ENCODE measurements at places on chromosomes 1 and 21. TPM values are rescaled to one million over a fixed set of nuclear protein-coding genes. Genes with fewer than 3 reads are reported as not detected.

DNA sequence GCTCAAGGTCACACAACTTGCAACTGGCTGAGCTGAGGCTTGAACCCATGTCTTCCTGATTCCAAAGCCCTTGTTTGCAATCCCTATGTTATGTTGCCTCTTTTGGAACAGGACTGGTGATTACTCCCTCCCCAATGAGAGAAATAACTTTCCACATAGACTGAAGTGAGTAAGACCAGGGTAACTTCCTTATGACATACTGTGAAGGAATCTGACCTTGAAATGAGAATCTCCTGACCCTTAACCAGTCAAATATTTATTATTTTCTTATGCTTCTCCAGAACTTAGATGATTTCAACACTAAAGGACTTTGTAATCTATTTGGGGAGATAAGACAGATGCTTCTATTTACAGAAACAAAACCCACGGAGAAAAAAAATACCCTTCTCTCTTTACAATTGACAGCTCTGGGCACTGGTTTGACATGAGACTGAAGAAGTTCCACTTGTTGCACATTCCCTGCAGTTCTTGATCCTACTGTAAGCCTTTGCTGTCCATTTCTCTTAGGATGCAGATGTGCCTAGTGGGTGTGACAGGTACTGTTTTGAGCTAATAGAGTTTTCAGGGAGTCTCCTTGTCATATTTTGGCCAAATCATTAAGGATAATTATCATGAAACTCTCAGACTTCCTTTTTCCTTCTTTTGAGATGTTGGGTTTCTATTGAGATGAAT, 3.9 kb upstream of the RPTN start:
- DNase-seq: peak; percentile 90

GRCh38 chr1:94063379-94063778, 57.6 kb downstream of the ABCA4 start:
- DNase-seq: peak; percentile 16

- DNase-seq: no peak
These were observed 268.8 kb upstream of the NCAM2 start for GRCh38 chr21:20729376-20729775.

- peak; percentile 37 for DNase-seq
These were observed 11.6 kb downstream of the SCNN1D start for GRCh38 chr1:1291548-1292441.

DNA sequence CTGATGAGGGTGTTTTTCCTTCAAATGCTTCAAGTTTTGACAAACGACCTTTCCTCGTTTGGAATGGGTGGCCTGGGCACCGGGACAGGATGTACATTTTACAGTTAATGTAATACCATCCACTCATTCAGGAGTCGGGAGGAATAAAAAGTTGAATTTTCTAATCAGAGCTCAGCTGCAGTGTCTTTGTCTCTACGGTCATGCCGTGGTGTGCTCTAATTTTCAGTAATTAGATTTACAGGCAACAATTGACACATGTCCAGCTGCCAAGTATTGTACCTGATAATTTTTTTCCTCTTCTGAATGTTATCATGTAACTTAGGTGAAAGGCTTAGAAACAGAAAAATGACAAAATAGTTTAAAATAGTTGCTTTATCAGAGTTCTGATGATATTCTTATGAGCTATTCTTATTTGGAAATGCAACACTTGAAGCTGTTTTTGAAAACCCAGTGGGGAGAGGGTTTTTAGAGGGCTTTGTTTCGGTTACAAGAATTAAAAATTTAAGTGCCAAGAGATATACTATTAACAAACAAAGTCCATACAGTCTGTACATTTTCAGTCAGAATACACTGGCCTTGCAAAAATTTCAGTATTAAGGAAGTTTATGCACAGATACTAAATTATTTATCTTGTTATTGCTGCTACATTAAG, 1.0 kb downstream of the CDKN2C start:
- no peak for DNase-seq

DNA sequence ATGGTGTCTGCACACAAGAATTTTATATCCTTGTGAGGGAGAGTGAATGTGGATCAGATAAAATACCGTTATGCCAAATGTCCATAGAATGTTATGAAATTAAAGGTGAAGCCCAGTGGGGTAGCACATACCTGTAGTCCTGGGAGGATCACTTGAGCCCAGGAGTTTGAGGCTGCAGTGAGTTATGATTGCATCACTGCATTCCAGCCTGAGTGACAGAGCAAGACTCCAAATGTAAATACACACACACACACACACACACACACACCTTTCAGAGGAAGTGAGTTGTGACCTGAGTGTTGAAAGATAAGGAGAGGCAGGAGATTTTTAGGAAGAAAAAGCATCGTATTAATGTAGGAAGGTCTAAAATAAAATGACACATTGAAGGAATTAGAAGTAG, 28.1 kb upstream of the ZYG11A start:
- peak; percentile 15 for DNase-seq

DNA sequence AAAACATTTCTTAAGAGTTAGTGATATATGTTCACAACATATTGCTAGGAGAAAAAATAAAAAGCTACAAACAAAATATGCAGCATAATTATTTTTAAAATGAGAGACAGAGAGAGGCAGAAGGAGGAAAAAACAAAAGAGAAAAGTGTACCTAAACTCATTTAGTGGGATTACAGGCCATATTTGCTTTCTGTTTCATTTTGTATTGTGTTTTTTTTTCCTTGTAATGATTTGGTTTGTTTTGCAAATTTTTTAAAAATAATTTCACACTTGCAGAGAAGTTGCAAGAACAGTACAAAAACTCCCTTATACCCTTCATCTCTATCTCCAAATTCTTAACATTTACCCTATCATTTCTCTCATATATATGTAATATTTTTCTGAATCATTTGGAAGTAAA, 65.0 kb downstream of the LBR start:
- DNase-seq: no peak

GRCh38 chr1:199704231-199704630, 323.3 kb upstream of the NR5A2 start:
- no peak for DNase-seq

DNA sequence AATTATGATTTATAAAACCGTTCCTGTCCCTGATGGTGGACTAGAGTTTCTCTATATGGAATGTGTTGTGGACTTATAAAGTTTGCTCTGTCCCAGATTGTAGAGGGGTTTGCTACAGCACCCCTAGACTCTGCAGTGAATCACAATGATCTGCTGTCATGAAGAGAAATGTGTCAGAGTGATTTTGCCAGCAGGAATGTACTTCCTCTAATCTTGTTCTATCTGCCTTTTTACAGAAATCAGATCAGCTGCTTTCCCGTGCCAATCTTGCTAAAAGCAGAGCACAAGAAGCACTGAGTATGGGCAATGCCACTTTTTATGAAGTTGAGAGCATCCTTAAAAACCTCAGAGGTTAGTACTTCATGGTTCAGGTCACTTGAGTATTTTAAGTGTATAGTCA, 52.0 kb downstream of the LAMC2 start:
- DNase-seq: peak; percentile 85

DNA sequence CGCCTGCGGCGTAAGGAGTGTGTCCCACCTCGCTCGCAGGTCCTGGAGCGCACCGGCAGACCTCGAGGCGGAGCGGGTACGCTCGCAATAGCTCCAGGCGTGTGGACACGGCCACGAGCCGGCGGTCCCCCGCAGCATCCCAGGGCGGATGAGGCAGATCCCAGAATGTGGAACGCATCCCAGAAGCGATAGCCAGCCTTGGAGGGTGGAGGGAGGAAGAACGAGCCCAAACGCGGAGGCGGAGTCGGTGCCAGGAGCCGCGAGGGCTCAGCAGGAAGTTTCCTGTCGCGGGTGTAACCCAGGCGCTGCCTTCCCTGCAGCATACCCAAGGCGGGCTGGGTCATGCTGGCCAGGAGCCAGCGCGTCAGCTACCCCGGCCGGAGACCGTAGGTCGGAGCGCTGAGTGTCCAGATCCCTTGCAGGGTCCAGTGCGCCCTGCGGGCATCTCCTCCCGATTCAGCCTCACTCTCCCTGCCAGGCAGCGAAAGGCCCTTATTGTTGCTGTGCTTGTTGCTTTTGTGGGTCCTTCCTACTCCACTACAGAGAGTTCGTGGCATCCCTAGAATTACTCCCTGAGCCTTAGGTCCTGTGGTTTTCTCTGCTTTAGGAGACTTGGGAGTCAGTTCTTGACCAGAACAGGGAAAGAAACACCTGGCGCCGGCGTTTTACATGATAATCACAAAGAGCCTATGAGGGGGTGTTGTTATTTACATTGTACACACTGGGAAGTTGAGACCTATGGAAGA, 27.7 kb downstream of the STYXL2 start:
- DNase-seq: no peak

GRCh38 chr1:39564941-39565340, 11.6 kb downstream of the PABPC4 start:
- DNase-seq: no peak

- no peak for DNase-seq
These were observed 10.0 kb downstream of the PLA2G2D start for GRCh38 chr1:20109223-20109856.

DNA sequence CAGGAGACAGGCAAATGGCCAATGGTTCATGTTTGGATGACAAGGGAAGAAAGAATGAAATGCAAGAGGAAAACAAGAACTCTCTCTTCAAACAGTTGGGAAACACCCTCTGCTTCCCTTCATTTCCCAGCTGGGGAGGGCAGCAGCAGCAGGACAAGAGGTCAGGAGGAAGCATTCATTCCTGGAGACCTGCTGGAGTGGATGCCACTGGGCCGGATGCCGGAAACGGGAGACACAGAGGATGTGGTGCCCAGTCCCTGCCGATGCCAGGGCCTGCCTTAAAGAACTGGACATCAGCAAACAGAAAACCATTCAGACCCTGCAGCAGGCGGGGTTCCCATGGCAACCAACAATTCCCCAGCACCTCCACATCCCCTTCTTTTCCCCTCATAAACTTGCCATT, 102.3 kb upstream of the ZNF648 start:
- DNase-seq: no peak

DNA sequence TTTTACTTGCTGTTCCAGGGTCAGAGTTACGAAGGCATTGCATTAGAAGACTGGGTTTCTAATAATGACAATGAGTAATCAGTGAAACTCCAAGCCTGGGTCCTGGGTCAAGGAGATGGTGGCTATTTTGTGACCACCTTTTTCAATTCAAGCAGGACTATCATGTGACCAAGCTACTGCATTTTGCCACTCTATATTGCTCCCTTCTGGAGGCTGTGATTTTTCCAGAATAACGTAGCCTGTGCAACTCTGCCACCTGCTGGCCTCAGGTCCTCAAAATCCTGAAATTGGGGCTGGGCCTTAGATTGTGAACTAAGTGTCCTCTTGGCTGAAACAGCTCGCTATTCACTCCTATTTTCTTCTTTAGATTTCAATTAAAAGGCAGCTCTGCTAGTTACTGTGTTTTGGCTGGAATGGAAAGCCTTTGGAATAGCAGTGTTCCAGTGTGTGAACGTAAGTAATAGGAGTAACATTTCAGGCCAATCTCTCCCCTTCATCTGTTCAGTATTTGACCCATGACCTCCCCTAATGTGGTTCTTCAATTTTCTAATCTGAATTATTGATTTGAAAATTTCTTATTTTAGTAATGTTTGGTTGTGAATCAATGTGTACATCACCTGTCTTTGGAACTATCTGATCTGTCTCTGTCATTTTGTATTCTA, 52.9 kb upstream of the CD46 start:
- DNase-seq: peak; percentile 73

DNA sequence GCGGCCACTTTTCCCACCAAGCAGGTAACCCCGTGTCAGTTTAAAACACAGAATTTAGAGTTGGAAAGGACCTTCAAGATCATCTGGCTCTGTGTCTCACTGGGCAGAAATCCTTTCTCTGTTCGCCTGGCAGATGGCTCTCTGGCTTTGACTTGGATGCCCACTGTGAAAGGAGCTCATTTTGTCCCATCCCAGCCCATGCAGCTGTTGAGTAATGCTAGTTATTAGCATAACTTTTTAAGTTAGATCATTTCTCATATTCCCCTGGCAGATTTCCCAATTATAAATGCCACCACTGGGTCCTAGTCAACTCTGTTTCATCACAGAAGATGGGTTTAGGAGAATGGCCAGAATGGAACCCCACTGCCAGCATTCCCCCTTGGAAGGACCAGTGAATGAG, 55.9 kb downstream of the SLC35F3 start:
- DNase-seq: no peak

- DNase-seq: peak; percentile 33
These were observed 16.7 kb downstream of the RAB3B start for GRCh38 chr1:51973587-51974474.

DNA sequence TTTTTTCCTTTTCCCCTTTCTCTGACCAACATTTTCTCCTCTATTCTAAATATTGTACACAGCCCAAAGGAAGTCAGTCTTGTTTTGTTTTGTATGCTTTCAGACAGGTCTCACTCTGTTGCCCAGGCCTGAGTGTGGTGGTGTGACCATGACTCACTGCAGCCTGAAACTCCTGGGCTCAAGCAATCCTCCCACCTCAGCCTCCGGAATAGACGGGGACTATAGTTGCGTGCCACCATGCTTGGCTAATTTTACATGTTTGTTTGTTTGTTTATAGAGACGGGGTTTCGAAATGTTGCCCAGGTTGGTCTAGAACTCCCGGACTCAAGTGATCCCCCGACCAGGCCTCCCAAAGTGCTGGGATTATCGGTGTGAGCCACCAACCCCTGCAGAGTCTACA, 72.8 kb downstream of the NRIP1 start:
- DNase-seq: no peak

- no peak for DNase-seq
These were observed 133.4 kb downstream of the CASZ1 start for GRCh38 chr1:10662824-10663677.

DNA sequence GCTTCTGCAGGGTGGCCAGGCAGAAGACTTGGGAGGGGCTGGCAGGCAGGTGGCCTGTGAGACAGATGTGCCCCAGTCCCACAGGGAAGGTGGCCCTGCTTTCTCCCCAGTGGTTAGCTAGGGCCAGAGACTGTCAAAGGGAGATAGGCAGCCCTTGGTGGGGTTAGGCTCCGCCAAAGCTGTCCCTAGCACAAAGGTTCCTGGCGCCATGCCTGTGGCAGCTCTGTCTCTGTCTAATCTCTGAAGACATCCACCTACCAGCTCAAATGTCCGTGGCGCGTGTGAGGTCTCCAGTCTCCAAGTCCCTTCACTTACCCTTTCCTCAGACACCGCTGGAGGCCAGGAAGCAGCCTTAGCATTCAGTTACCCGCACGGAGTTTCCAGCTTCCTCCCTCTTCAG, 17.7 kb downstream of the TCP10L start:
- DNase-seq: no peak

DNA sequence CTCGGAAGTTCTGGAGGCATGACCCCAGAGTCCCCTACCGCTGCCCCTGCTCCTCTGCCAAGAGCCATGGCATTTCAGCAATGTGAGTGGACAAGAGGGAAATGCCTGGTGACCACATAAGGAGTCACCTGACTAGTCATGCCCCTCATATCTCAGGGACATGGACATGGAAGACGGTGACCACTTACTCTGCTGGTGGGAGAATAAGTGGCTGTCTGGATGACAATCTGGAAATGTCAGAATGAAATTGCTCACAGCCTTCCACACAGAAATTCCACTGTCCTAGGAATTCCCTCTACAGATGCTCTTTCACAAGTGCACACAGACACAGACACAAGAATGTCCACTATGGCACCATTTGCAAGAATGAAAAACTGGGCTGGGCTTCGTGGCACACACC, 24.3 kb upstream of the PLEKHG5 start:
- DNase-seq: peak; percentile 15

HSPA6 gene
- 0.09 TPM for total RNA-seq

TCP10L gene
- not detected for total RNA-seq

DEPDC1 gene
- 44.3 TPM for total RNA-seq

KRTAP19-3 gene
- not detected for total RNA-seq

MX1 gene
- total RNA-seq: 0.94 TPM

LRRC39 gene
- total RNA-seq: 0.16 TPM

CRNN gene
- total RNA-seq: not detected

S100A5 gene
- total RNA-seq: 0.61 TPM
